Hematopoietic multipotent progenitor cell treated with erythropoietin and hydrocortisone succinate and interleukin-3 and kit ligand, for 4 days (in vitro differentiated cells): ENCODE measurements at places on chromosomes 6 and 20.

DNA sequence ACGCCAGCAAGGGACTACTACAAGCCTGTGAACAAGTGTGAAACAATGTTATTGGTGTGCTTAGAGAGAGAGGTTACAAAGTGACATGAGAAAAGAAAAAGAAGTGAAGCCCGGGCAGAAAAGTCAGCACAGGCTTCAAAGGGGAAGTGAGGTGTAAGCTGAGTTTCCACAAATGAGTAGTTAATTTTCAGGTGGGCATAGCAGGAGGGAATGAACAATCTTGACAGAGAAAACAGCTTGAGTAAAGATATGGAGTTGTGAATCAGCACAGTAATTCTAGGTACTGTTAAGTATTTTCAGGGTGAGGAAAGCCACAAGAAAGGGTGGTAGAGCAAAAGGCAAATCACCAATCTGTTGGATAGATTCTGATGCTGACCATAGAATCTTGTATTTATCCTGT, 4.3 kb downstream of the KCNQ5 start:
- peak; percentile 13 for DNase-seq

- no peak for DNase-seq
Observed at GRCh38 chr6:11761744-11762620, 16.6 kb downstream of the ADTRP start.

DNA sequence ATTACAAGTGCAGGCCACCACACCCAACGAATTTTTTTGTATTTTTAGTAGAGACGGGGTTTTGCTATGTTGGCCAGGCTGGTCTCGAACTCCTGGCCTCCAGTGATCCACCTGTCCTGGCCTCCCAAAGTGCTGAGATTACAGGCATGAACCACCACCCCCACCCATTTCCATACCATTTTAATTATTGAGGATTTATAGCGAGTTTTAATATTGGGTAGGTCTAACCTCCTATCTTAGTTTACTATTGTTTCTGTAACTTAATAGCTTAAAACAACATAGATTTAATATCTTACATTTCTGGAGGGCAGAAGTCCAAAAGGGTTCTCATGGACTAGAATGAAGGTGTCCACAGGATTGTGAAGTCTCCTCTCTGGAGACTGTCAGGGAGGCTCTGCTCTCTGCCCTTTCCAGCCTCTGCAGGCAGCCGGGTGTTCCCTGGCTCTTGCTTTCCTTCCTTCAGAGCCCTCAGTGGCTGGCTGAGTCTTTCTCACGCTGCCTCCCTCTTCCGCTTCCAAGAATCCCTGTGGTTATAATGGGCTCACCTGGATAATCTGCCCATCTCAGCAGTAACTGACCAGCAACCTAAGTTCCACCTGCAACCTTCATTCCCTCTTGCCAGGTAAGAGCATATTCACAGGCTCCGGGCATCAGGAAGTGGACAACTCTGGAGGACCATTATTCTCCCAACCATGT, 18.6 kb upstream of the BCAS4 start:
- DNase-seq = no peak

- DNase-seq = no peak
Observed at GRCh38 chr6:154112181-154112809, 73.3 kb downstream of the OPRM1 start.

GRCh38 chr6:101178748-101179147, 214.8 kb upstream of the GRIK2 start:
- no peak for DNase-seq

DNA sequence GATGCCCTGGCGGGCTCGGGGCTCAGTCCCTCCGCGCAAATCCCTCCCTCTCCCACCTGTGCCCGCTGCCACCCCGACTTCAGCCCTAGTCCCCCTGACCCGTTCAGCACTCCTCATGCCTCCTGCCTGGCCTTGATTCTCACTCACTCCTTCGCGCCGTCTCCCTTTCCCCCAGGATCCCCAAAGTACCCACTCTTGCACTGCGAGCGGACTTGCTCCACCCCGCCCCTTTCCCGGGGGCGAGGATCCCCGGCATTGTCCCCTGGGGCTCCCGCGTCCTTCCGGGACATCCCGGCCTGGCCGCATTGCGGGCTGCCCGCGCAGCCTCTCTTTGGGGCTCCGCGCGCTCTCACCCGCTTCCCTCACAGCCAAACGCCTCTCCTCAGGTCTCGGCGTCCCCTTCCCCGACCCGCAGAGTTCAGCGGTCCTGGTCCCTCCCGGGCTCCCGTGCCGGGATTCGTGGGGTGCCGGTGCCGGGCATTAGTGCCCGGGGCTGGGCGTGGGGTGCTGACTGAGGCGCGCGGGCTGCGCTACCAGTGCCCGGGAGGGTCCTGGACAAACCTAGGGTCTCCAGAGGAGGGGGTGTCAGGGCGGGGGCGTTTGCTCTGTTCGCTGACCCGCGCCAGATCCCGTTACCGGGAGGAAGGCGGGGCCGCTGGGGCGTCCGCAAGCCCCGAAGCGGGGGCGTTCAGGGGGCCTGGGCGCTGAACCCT, 45.5 kb upstream of the SUPT3H start:
- DNase-seq = peak; percentile 45

DNA sequence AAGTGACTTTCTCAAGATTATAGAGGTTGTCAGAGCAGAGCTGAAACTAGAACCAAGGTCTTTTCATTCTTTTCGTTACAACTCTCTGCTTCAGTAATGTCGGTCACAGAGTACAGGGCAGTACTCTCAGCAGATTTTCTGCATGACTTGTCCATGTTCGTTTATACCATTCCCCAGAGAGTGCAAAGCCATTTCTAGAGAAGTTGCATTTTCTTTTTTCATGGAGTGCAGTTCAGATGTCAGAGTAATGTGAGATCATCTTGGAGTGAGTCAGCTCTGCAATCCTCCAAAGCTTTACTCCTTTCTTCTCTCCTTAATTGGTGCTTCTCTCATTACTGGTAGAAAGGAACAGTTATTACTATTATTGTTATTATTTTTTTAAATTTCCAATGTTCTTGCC, 115.6 kb upstream of the B3GAT2 start:
- DNase-seq = no peak

- DNase-seq = no peak
Observed at GRCh38 chr6:151534576-151534975, 40.8 kb downstream of the CCDC170 start.

- DNase-seq = peak; percentile 34
Observed at GRCh38 chr6:73314577-73315492, 39.2 kb downstream of the DPPA5 start.
